ENCODE measurements at places on chromosomes 16 and 17.

DNA sequence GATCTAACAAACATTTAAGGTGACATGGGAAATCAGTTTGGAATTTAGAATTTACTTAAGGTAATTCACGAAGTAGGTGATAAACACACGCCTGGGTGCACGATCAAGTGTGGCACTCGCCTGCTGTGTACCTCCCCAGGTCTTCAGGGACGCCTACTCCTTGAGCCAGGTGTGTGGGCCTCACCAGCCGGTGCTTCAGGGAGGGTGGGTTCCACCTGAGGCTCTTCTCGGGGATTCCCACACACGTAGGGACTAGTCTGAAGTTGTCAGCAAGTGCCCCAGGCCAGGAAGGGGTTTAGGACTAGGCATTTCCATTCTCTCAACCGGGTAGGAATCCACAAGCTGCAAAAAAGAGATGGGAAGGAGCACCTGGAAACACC, 9.8 kb upstream of the NAT9 start:
- DNase-seq: no peak

GRCh38 chr17:8142887-8143580, 9.2 kb downstream of the PER1 start:
- DNase-seq: no peak

- DNase-seq: no peak
These were observed 312.7 kb upstream of the KCNJ16 start for GRCh38 chr17:69762359-69762758.

DNA sequence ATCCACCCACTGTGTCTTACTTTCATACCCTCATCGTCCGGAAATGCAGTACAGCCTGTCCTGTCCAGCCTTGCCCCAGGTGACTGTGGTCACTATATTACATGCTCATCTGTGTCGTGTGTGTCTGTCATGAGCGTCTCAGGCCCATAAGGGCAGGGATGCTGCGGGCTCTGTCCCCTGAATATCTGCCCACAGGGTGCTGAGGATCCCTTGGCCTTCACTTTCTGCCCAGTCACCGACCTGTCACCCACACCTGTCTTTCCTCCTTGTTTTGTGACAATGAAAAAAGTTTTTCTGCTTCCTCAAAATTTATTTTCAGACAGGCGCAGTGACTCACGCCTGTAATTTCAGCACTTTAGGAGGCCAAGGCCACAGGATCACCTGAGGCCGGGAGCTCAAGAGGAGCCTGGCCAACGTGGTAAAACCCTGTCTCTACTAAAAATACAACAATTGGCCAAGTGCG, 1.4 kb upstream of the CTRB1 start:
- no peak for DNase-seq

DNA sequence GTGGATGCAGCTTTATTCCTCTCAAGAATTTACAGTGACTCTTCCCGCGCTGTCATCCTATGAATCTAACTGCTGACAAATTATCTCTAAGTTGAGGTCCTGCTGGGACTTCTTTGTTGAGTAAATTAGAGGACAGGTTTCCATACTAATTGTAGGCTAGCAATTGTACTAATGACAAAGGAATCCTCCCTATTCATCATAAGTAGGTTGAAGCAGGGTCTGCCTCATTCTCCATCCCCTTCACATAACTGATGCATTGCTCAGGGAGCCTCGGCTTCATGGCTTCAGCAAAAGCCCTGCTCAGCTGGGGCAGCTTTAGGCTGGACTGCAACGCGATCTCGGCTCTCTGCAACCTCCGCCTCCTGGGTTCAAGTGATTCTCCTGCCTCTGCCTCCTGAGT, 83.1 kb upstream of the IRX6 start:
- no peak for DNase-seq

GRCh38 chr16:85399583-85400284, 213.4 kb upstream of the GSE1 start:
- DNase-seq: no peak

All from spinal cord (tissue), 10 donors.